Stimulated activated naive CD4-positive, alpha-beta T cell (primary cell): ENCODE measurements at places on chromosomes 2 and 18.

DNA sequence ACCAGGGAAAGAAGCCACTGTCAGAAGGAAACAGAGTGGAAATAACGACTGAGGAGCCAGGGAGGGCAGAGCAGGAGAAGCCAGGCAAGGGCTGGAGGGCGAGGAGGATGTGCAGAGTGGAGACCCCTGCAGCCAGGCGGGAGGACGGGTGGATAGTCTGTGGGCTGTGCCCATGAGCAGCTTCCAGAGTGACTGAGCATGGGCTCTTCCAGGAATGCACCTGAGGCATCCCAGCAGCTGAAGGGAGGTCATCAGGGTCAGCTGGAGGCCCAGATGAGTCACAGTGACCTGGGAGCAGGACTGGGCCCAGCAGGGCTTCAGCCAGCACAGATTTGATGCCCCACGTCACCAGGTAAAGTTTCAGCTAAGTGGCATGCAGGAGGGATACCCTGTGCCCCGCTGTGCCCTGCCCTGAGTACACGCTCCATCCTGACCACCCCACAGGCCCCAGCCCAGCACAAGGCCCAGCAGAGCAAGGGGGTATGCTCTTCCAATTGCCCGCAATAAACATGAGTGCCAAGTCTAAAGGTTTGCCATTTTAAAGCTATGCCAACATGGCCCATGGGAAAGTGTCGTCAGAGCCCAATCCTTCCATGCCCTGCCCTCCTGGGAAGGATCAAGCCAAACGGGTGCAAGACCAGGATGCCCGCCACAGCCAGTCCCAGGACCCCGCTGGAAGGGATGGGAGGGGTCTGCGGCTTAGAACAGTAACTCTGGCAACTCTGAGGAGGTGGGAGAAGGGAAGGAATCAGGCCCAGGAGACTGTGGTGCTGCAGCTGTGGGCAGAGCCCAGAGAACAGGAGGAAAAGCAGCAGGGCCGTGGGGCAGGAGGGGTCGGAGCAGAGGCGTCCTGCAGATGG lies 85.7 kb downstream of the SEPTIN10 start:
- no peak for DNase-seq

- DNase-seq, result no peak
Observed at GRCh38 chr18:10006311-10006893, 92.6 kb downstream of the VAPA start.

DNA sequence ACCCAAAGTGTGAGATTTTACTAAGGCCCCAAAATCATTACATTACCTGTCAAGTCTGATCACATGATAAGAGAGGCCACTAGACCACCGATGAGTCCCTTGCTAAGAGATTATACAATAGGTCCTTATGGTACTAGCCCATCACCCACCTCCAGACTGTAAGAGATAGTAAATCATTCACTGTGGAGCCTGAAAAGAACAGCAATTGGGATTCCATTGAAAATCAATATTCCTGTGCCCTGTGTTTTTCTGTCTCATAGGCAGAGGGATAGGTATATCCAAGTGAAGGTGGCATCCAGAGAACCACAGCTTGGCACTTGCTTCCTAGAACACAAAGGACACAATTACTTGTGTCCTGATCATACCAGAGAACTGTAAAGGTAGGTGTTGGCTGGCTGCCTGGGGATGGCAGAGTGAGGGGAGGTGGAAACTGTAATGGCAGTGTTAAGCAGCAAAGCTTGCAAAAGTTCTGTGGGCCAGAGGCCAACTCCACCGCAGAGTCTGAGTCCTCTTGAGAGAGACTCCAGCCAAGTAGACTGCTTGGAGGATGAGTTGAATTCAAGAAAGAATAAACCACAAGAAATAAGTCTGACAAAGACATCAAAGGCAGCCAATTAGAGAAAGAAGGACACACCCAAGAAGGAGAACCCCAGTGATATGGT lies 102.0 kb upstream of the PIEZO2 start:
- DNase-seq, result no peak

DNA sequence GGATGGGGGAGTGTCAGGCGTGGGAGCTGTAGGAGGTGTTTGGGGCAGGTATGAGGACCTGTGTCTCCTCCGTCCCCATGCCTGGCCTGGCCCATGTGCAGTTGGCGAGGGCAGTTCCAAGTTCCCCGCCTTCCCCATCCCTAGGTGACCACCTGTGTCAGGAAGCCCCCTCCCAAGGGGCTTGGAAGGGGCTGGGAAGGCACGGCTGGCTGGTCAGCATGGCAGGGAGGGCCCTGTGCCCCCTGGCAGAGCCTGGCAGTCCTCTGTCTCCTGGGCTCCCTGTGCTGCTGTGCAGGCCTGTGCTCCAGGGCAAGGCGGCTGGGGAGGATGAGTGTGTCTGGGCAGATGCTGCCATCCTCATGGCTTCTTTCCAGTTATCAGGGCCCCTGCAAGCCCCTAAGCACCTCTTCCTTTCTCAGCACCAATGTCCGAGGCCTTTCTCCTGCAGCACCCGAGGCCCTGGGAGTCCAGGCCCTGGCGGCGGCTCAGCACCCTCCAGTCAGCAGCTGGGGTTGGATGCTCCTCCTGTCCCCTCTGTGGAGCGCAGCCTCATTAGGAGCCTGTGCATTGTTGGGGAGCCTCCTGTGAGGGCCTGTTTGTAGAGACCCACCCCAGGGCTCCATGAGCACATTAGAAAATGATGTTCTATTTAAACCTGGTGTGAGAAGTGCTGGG lies 101.7 kb downstream of the FAM210A start:
- DNase-seq, result no peak

DNA sequence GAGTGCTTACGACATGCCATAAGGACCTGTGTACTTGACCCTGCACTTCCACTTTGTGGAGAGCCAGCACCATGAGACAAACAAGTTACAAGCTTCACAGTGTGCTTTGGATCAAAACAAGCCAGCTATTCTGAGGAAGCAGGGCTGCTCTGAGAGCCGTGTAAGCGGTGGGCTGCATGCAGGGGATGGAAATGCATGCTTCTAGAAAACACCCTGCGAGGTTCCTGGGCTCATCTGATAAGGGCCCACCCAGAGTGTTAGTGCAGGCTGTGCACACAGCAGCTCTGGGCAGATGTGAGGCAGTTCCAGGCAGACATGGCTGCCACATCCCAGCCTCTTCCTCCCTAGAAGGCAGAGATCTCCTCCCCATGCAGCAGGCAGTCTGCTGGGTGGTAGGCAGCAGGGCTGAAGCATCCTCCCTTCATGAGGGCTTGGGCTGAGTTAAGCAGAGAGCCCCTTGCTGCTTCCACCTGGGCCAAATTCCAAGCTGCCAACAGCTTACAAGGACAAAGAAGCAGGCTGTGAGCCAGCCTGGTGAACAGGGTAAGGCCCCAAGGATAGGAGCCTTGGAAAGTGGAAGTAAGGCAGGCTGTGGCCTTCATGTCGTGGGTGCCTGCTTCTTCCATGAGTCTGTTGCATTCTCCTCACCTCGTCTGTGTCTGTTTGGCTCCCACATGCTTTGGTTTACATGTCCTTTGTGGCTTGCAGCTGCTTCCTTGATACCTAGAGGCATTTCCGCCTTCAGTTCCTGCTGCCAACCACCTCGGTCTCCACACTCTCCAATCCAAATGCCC lies 7.7 kb downstream of the PSD4 start:
- no peak for DNase-seq

GRCh38 chr2:230895536-230896345 lies 29.3 kb downstream of the GPR55 start:
- no peak for DNase-seq

- DNase-seq, result no peak
Observed at GRCh38 chr18:63262369-63263335, 56.9 kb downstream of the BCL2 start.

GRCh38 chr18:10399465-10399864 lies 55.0 kb upstream of the APCDD1 start:
- no peak for DNase-seq

DNA sequence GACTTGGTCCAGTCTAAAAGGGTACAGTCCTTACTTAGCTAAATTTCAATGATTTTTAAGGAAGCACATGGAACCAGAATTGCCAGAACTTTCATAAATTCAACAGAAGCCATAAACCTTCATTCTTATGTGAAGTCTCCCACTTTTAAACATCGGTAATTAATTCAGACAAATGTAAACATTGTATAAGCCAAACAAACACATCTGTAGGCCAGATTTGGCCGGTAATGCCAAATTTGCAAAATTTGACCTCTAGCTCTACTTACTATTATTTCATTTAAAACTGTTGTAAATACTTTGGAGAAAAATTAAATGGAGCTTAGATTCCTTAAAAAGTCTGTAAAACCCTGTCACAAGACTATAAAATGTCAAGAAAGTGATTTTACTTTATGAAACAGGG lies 83.2 kb upstream of the GALNT5 start:
- no peak for DNase-seq

DNA sequence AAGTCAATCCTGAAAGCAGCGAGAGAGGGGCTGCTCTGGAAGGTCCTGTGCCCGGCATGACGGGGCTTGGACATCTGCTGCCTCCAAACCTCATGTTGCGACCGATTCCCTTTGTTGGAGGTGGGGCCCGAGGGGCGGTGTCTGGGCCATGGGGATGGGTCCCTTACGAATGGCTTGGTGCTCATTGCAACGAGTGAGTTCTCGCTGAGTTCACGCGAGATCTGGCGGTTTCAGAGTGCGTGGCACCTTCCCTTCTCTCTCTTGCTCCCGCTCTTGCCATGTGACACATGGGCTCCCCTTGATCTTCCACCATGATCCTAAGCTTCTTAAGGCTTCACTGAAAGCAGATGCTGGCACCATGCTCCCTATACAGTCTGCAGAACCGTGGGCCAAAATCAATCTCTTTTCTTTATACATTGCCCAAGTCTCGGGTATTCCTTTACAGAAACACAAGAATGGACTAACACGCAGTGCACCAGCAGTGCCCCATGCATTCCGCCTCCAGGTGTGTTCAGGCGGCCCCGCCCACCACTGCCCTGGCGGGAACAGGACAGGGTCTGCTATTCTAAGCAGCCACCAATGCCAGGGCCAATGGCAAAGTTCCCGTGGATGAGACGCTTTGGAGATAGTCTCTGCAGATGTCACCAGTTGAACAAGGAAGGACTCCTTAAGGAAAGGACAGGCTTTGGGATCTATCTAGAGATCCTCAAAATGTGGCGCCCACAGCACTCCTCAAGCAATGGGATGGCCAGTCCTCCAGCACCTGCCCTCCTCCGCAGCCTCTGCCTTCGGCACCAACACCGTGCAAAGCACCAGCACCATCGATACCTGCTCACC lies 63.4 kb downstream of the ZNF516 start:
- no peak for DNase-seq

DNA sequence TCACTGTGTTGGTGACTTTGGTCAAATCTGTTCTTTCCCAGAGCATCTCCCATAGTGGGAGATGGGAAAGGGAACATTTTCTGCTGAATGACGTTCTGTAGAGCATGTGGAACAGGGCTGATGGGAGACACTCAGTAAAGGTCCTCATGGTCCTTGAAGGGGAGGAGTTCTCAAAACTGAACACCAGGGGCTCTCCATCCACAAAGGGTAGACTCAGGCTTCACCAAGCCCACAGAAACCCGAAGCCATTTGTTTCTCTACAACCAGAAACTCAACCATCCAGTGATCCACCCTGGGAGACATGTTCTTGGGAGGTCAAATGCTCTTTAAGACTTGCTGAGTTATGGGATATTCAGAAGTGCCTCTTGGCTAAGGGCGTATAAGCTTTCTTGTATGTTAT lies 131.8 kb downstream of the ACOXL start:
- no peak for DNase-seq

GRCh38 chr18:21739604-21740537 lies 721 bp upstream of the MIB1 start:
- no peak for DNase-seq

DNA sequence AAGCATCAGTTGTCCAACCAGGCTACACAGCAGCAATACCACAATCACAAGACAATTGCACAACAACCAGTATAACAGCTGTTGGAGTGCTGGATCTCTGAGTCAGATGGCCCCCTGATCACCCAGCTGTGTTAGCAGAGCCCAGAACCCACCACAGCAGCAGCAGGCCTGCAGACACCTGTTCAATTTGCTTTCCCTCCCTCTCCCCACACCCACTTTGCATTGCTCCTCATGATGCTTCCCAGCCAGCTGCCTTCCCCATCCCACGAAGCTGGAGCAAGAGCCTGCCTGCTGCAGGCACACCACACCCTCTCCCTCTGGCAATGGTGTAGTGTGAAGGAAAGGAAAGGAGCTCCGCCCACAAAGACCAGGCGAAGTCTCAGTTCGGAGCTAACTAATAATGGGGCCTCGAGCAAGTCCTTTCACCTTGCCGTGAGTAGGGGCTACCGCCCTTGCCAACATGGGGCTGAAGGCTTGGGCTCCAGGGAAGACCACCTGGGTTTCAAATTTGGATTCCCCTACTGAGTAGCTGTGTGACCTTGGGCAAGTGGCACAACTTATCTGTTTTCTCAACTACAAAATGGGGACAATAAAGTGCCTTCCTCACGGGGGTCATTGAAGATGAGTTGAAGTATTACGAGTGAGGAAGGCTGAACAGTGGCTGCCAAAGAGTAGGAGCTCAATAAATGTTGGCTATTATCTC lies 19.4 kb upstream of the ZBTB7C start:
- no peak for DNase-seq

GRCh38 chr18:48003426-48004349 lies 73.2 kb upstream of the SMAD2 start:
- no peak for DNase-seq

GRCh38 chr2:167579826-167580225 lies 667.6 kb downstream of the STK39 start:
- no peak for DNase-seq

DNA sequence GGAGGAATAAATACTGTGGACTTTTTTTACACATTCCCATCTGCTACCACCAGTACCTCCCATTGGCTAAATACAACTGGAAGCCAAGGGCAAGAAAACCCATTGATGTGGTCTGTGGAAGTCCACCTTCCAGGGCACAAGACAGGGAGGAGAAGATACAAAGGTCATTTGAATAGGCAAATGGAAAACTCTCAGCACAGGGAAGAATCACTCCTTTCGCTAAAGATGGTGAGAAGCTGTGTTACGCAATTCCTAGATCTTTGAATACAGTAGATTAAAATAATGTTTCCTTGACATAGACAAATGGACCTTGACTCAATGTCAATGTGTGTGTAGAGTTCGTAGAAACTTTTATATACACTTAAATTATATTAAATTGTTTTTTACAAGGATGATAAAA lies 70.9 kb upstream of the ERBB4 start:
- no peak for DNase-seq

GRCh38 chr2:138689705-138690104 lies 90.5 kb downstream of the NXPH2 start:
- DNase-seq, result no peak

- no peak for DNase-seq
Observed at GRCh38 chr18:49227441-49228165, 232.8 kb downstream of the DYM start.

DNA sequence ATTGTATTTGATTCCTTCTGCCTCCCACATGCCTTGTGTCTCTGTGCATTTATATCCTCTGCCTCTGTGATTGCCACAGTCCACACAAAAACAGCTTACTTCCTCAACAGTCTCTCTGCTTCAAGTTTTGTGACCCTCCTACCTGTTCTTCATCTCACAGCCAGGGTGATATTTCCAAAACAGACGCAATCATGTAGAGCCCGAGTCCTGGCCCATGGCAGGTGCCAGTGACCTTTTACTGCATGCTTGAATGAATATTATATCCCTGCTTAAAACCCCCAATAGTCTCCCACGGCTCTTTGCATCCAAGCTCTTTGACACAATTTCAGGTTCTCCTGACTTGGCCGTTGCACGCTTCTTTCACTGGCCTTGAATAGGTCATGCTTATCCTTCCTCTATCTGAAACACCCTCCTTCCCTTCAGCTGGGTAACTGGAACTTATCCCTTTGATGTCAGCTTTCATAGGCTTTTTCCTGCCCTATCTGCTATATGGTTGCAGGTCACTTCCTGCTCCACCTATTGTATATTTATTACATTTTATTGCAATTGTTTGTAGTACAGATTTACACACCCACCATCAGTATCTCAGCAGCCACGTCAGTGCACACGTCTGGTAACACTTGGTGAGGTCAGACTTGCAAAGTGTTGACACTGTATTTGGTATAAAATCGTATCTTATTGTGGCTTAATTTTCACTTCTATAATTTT lies 29.7 kb upstream of the IL1B start:
- DNase-seq, result no peak
